ENCODE measurements at places on chromosomes 13 and 19.
A peak's percentile ranks its signal among the peaks of the same experiment; 100 is the strongest.

- no peak overlapping the region for H3K4me3 ChIP-seq
- no peaks in the 10 kb centered on the region for H3K27me3 ChIP-seq
- H3K27ac ChIP-seq, result no peak overlapping the region
- no peak for DNase-seq
- H3K36me3 ChIP-seq, result no peaks in the 10 kb centered on the region
- no peaks in the 10 kb centered on the region for H3K4me1 ChIP-seq
These were observed 548.2 kb downstream of the GPC5 start for GRCh38 chr13:91946498-91947070.

GRCh38 chr13:40590112-40590862, 76.2 kb downstream of the FOXO1 start:
- no peak overlapping the region for H3K4me3 ChIP-seq
- H3K36me3 ChIP-seq, result peaks cover 10% of the 10 kb centered on the region
- H3K27ac ChIP-seq, result peak overlapping the region; percentile 69
- no peaks in the 10 kb centered on the region for H3K27me3 ChIP-seq
- H3K4me1 ChIP-seq, result peaks cover 71% of the 10 kb centered on the region
- no peak for DNase-seq

DNA sequence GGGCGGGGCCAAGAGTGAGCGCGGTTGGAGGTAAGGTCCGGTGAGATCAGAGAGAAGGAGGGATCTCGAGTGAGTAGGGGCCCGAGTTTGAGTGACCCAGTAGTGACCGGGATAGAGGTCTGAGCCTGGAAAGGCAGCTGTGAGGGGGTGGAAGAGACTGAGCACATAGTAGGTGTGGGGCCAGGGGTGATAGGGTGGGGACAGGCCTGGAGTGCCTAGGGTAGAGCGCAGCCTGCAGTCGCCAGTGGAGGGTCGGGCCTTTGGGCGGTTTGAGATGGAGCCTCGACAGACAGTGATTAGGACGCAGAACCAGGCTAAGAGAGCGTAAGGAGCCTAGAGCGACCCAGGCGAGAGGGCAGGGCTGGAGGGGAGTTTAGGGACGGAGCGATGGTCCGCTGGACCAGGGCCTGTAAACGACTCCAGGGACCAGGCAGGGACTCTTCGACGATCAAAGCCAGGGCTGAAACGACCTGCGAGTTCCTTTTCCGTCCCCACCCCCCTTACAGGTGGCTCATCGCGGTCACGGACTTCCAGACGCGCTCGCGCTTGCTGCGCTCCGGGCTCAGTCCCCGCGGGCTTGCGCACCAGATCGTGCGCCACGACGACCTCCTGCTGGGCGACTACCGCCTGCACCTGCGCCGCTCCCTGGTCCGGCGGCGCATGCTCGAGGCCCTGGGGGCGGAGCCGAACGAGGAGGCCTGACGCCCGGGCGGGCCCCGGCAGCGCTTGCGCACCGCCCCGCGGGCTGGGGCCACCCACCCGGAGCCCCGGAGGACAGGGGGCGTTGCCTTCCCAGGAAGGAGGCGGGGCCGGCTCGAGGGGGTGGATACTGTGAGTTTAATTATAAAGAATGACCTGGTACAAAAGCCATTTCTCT, 9.4 kb downstream of the C19orf81 start:
- peak; percentile 36 for DNase-seq
- peaks cover 5% of the 10 kb centered on the region for H3K36me3 ChIP-seq
- H3K27ac ChIP-seq, result peak overlapping the region; percentile 65
- peaks cover 15% of the 10 kb centered on the region for H3K4me1 ChIP-seq
- peaks cover 29% of the 10 kb centered on the region for H3K27me3 ChIP-seq

DNA sequence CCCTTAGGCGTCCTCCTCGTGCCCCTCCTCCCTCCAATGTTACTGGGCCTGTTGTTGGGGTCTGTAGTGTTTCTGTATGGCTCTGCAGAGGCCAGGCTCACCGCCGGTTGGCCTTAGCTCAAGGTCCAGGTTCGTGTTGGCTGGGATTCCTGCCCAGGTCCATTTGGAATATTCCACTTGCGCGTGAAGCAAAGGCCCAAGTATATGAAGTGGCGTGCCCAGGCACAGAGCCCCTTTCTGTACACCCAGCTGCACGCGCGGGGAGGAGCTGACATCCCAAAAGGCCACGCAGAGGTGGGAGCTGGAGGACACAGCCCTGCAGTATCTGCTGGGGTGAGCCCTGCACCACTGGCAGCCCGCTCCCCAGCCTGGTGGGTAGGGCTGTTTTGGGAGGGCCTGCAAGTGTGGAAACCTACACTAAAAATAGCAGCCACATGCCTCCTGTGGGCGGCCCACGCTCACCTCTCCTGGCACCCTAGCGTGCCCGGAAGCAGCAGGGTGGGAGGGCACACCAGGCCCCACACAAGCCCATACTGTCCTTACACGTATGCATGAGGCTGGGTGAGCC, 30.2 kb downstream of the CRTC1 start:
- no peaks in the 10 kb centered on the region for H3K36me3 ChIP-seq
- H3K27me3 ChIP-seq, result no peaks in the 10 kb centered on the region
- no peak for DNase-seq
- no peak overlapping the region for H3K4me3 ChIP-seq
- no peaks in the 10 kb centered on the region for H3K4me1 ChIP-seq

DNA sequence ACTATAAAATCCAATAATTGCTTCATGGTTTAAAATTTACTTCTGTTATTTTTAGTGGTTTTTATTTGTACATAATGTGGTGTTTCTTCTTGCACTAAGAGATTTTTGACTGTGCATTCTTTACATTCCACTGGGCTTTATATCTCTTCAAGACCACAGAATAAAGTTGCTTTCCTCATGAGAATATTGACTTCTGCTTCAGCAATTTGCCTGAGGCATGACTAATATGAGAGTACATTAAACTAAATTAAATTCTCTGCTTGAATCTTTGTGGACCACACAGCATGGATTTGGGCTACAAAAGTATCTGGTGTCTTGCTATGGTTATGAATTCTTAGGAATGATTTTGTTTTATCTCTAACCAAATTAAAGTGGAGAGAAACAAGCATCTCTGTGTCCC, 1463.4 kb upstream of the PCDH20 start:
- no peak overlapping the region for H3K27ac ChIP-seq
- H3K4me3 ChIP-seq, result no peak overlapping the region
- no peaks in the 10 kb centered on the region for H3K4me1 ChIP-seq
- no peaks in the 10 kb centered on the region for H3K27me3 ChIP-seq
- H3K36me3 ChIP-seq, result no peaks in the 10 kb centered on the region
- no peak for DNase-seq
